D721Med (cell line): ENCODE measurements at places on chromosomes 13 and 19.

GRCh38 chr13:20174656-20175405 is 14.0 kb upstream of the GJA3 start:
- DNase-seq, result no peak

GRCh38 chr13:70432276-70432805 is 324.1 kb upstream of the KLHL1 start:
- DNase-seq, result no peak

DNA sequence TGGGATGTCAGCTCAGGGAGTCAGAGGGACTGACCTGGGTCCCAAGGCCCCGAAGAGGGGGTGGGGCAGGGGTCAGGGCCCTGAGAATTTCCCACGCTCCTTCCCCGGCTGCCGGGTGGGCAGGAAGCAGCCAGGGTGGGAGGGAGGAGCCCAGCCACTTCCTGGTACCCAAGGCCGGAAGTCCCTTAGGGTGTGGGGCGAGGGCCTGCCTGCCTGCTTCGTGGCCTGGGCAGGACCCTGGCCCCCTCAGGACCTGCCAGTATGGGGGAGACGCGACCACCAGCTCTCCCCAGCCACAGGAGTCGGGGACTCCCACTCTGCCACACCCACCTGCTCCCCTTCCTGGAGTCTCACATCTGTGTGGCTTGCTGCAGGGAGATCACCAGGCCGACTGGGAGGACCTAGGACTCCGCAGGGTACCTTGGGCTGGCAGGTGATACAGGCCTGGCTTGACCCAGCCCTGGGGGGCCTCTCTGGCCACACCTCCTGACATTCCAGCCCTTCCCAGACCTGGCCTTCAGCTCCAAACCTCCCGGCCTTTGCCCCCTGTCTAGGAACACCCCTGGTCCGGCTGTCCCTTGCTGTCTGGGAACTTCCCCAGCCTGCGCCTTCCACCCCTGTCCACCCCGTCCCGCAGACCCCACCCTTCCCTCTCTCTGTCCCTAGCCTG is 9.8 kb upstream of the CIRBP start:
- no peak for DNase-seq

GRCh38 chr13:64057372-64058020 is 2641.8 kb upstream of the PCDH20 start:
- DNase-seq, result no peak

DNA sequence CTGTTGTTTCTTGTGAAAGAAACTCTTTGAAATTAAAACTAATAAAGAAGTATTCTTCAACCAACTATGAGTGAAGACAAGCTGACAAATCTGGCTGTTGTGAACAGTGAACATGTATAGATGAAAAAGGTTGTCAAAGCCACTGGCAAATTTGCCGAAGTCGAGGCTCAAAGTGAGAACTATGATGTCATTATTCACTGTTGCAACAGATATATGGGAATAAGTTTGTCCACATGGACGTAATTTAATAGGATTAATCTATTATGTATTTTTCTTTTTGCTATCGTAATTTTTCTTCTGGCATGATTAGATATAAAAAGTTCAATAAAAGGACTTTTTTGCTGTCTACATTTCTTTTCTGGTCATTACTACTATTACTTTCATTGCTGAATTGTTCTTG is 223.2 kb upstream of the ZNF507 start:
- DNase-seq, result no peak

DNA sequence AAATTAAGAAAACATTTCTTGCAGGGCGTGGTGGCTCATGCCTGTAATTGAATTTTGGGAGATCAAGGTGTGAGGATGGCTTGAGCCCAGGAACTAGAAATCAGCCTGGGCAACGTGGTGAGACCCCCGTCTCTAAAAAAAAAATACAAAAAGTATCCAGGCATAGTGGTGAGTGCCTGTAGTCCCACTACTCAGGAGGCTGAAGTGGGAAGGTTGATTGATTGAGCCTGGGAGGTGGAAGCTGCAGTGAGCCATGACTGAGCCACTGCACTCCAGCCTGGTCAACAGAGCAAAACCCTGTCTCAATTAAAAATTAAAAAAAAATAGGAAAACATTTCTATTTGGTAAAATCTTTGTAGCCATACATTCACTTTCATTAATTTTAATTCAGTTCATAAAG is 526.5 kb downstream of the PCDH9 start:
- DNase-seq, result no peak

DNA sequence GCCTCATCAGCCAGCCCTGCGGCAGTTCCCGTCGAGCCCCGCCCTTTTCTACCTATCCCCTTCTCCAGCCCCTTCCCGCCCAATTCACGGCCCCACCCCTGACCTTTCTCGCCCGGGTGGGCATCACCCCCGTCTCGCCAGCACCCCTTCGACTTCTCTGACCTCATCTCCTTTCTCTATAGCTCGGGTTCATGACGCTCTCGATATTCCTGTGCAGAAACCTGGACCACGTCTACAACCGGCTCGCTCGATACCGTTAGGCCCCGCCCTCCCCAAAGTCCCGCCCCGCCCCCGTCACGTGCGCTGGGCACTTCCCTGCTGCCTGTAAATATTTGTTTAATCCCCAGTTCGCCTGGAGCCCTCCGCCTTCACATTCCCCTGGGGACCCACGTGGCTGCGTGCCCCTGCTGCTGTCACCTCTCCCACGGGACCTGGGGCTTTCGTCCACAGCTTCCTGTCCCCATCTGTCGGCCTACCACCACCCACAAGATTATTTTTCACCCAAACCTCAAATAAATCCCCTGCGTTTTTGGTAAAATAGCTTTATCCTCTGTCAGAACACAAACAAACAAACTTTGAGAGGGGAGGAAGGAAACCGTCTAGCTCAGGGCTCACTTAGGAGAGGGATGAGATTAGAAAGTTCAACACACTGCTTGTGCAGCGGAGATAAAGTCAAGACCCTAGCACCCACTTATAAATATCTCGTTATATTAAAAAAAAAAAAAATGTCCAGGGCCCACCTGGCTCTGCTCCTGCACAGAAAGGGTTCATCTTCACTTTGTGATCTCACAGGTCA is 5.1 kb downstream of the CD37 start:
- DNase-seq, result peak; percentile 99

DNA sequence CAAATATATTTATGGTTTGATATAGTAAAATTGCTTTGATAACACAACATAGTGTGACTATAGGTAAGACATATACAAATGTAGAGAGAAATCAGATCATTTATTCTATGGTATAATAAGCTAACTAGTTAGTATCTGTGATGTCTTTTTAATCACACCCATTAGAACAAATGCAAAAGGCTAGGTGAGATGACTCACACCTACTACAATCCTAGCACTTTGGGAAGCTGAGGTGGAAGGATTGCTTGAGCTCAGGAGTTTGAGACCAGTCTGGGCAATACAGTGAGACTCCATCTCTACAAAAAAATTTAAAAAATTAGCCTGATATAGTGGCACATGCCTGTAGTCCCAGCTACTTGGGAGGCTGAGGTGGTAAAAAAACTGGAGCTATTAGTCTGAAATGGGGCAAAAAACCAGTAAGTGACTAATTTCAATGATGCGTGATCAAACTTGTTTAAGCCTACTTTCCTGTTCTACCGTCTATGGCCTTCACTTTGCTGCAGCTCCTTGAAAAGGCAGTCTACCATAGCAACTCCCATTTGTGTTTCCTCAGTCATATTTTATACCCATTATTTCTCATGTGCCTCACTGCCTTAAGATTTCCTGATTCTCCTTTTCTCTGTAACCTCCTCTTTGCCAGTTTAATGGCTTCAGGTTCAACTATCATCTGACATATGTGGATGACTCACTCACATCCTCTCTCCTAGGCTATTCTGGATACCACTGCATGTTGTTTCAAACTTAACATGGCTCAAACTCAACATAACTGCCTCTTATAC is 12.5 kb downstream of the ALG5 start:
- DNase-seq, result no peak

DNA sequence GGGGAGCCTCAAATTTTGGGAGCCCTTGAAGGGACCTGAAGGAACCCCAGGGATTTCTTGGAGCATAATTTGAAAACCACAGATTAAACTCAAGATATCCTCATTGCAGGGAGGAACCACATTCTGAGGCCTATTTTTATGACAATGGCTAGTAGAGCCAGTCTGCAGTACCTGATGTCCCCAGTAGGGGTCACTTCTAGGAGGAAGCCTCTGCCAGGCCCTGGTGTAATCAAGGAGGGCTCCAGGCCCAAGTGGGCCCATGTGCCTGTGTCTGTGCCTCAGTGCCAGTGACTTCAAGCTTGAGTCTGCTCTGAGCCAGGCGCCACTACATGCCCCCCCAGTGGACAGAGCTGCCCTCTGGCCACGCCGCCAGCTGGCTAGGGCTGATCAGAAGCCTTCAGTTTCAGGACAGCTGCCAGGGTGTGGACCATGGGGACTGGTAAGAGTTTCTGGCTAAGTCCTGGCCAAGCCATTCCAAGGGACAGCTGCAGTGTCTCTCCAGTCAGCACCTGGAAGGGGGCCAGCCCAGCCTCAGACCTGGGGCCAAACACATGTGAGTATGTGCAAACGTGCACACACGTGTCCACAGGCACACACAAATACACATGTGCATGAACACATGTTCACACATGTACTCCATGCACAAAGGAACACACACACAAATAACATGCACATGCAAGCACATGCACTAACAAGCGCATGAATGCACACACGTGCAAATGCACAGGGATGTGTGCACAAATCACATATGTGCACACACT is 20.5 kb upstream of the SLC7A10 start:
- DNase-seq, result no peak

DNA sequence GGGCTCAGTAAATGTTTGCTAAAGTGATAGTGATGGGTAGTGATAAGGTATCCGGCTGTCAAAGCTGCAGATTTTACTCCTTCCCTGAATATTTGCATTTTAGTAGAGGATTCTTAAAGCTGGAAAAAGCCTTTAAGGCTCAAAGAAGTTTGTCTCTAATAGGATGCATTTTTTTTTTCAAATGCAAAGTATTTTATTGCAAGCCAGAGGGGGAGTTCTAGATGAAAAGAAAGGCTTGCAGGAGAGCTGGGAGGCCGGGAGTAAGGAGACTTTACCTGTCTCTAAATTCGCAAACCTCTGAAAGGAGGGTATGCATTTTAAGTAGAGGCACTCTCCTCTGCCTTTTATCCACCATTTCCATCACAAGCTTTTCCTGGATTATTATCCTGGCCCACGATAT is 100.7 kb upstream of the FNDC3A start:
- DNase-seq, result no peak

- DNase-seq, result no peak
Measured at GRCh38 chr19:18306888-18307260, 16.0 kb downstream of the LSM4 start.

- no peak for DNase-seq
Measured at GRCh38 chr13:48489666-48490065, 43.2 kb downstream of the RCBTB2 start.

DNA sequence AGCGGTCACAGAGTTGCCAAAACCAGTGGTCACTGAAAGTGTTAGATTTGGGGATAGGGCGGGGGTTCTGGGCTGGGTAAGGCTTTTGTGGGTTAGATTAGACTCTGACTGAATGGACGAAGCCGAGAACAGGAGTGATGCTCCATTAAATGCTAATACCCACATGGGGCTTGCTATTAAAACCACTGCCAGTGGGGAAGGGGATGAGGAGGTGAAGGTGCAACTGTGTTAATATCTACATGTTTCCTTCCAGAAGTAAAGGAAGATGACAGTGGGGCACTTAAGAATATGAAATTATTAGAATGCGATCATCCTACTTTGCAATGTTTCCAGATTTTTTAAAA is 573 bp upstream of the ZNF614 start:
- DNase-seq, result no peak

GRCh38 chr13:111492341-111492950 is 172.0 kb downstream of the TEX29 start:
- DNase-seq, result no peak

DNA sequence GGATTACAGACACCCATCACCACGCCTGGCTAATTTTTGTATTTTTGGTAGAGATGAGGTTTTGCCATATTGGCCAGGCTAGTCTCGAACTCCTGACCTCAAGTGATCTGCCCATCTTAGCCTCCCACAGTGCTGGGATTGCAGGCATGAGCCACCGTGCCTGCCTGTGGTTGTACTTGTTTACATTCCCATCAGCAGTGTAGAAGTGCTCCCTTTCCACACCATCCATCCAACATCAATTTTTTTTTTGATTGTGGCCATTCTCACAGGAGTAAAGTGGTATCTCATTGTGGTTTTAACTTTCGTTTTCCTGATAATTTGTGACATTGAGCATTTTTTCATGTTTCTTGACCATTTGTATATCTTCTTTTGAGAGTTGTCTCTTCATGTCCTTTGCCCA is 1019.4 kb upstream of the SLC10A2 start:
- no peak for DNase-seq

DNA sequence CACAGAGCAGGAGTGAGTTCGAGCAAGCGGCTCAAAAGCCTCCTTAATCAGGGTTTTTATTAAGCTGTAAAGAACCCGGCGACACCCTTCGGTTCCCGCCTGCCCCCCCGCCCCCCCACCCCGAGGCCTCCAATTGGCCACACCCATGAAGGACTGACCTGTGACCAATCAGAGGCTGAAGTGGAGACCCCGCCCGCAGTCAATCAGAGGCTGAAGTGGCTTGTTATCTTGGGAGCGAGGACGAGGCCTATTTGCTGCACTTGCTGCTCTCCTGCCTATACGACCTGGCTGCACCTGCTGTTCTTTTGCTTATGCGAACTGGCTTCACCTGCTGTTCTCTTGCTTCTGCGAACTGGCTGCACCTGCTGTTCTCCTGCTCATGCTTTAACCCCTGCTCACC is 844.9 kb downstream of the OLFM4 start:
- DNase-seq, result no peak

GRCh38 chr19:57348136-57348535 is 2.9 kb upstream of the ZNF304 start:
- no peak for DNase-seq

- no peak for DNase-seq
Measured at GRCh38 chr13:43335764-43336163, 312.4 kb downstream of the DNAJC15 start.

GRCh38 chr13:98577836-98578285 is 954 bp upstream of the STK24 start:
- no peak for DNase-seq

DNA sequence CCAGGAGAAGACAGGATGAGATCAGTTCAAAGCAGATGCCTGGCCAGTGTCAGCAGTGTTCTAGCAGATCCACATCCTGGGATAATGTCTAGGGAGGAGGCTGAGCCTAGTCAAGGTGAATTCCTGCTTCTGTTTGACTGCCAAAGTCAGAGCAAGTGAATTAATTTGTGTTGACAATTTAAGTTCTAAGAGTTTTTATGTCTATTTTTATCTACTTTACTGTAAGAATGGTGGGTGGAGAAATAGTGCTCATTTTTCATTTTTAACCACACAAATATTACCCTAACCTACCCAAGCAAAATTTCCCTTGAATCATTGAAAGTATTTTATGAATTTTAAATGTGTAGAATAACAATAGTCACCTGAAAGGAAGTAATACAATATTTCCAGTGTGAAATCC is 207.6 kb upstream of the SLC10A2 start:
- no peak for DNase-seq

- DNase-seq, result no peak
Measured at GRCh38 chr19:47573071-47574026, at the start of gene ZNF541. Gene ZNF541 (minus strand): TSS chr19:47573148. CDS start chr19:47555856, 17,292 bp downstream.

- no peak for DNase-seq
Measured at GRCh38 chr13:100184095-100184494, 95.2 kb downstream of the PCCA start.
